Brain (organoid and tissue), 16 donors: ENCODE measurements at places on chromosomes 1 and 21. TPM values are rescaled to one million over a fixed set of nuclear protein-coding genes. Genes with fewer than 3 reads are reported as not detected.

CENPF gene
- 31.1 TPM for polyA plus RNA-seq

MSTO1 gene
- polyA plus RNA-seq, result 12.4 TPM

REN gene
- 0.31 TPM for polyA plus RNA-seq

HJV gene
- polyA plus RNA-seq, result not detected

MANEAL gene
- polyA plus RNA-seq, result 98.9 TPM

DCDC2B gene
- polyA plus RNA-seq, result not detected

TMPRSS2 gene
- not detected for polyA plus RNA-seq

PGM1 gene
- polyA plus RNA-seq, result 39.5 TPM
